ENCODE measurements at places on chromosomes 5 and 9.
A peak's percentile ranks its signal among the peaks of the same experiment; 100 is the strongest.

DNA sequence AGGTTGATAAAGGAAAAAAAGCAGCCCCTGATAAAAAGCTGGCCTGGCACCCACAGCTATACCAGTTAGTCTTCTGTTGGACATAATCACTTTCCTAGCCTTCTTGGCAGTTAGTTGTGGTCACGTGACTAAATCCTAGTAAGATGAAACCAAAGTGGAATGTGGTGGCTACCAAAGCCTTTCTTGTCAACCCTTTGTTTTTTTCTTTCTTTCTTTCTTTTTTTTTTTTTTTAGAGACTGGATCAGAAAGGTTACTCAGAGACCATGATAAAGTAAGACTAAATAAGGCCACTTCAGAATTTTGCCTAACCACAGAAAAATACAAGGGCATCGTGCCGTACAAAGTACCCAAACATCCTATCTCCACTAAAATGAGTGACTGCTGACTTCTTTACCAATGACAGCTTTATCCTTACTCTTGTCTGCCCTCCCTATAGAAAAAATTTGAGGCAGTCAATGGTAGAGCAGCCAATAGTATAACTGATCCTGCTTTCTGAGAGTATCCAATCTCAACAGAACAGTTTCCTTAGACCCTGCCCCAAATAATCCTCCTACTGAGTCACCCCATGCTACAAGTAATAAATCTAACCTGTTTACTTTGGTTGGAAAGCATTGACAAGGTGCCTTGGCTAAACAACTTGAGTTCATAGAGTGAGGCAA lies 14.2 kb upstream of the KIF27 start:
- no peak for DNase-seq
- no peaks in the 10 kb centered on the region for H3K27me3 ChIP-seq
- H3K36me3 ChIP-seq, result peaks cover 20% of the 10 kb centered on the region
- H3K4me1 ChIP-seq, result peaks cover 24% of the 10 kb centered on the region
- H3K27ac ChIP-seq, result no peak overlapping the region

DNA sequence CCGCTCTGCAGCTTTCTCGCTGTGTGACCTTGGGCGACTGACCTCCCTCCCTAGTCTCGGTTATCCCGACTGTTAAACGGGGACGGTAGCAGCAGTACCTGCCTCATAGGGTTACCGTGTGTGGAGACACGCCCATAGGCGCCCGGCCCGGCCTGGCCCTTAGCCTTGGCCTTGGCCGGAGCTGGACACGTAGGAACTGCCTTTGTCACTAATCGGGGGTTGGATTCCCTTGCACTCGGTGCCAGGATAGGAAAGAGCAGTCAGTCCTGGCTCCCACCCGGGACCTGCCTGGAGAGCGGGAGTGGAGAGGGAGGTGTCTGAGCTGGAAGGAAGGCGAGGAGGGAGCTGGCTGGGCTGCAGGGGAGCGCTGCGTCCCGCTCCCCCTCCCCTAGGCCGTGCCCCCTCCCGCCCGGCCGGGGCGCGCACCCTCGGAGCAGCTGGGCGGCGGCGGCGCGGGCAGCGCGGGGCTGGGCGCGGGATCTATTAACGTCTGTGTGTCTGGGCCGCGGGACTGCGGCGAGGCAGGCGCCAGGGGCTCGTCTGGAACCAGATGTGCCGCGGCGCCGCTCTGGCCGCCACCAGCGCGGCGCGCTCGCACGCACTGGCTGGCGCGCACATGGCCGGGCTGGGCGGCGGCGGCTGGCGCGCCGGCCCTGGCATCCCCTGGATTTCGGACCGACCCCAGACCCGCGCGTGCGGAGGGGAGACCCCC lies 31.7 kb downstream of the PRRX2 start:
- H3K27ac ChIP-seq, result peak overlapping the region; percentile 85
- H3K27me3 ChIP-seq, result peaks cover 21% of the 10 kb centered on the region
- peaks cover 3% of the 10 kb centered on the region for H3K4me1 ChIP-seq
- peak overlapping the region; percentile 78 for H3K4me3 ChIP-seq

GRCh38 chr5:177557041-177557647 lies 2.8 kb upstream of the FAM193B start:
- H3K4me3 ChIP-seq, result no peak overlapping the region
- DNase-seq, result peak; percentile 46
- H3K27me3 ChIP-seq, result no peaks in the 10 kb centered on the region
- H3K4me1 ChIP-seq, result peaks cover 29% of the 10 kb centered on the region
- no peak overlapping the region for H3K27ac ChIP-seq

DNA sequence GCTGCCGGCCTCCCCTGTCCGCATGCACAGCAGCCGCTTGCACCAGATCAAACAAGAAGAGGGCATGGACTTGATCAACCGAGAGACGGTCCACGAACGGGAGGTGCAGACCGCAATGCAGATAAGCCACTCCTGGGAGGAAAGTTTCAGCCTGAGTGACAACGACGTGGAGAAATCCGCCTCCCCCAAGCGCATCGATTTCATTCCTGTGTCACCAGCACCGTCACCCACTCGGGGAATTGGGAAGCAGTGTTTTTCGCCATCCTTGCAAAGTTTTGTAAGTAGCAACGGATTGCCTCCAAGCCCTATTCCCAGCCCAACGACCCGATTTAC lies 75.3 kb downstream of the PIP5K1B start:
- H3K27me3 ChIP-seq, result no peaks in the 10 kb centered on the region
- H3K27ac ChIP-seq, result no peak overlapping the region
- peaks cover 14% of the 10 kb centered on the region for H3K4me1 ChIP-seq
- no peak overlapping the region for H3K4me3 ChIP-seq
- no peak for DNase-seq
- peaks cover 8% of the 10 kb centered on the region for H3K36me3 ChIP-seq

DNA sequence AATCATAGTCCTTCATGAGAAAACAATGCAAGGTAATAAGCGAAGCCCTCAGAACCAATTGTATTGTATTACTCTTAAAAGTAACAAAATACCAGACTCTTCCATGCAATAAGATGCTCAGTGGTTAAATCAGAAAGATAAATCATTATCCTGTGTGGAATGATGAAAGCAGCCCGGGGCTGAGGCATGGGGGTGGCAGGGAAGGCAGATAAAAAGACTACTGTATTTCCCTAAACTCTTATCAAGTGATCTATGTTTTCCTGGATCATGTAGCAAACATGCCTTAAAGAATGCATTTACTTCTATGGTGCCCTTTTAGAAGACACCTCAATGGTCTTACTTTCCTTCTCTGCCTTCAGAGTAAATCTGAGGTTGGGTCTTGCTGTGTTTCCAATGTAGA lies 105.6 kb upstream of the DAPK1 start:
- H3K36me3 ChIP-seq, result no peaks in the 10 kb centered on the region
- no peak overlapping the region for H3K27ac ChIP-seq
- H3K4me3 ChIP-seq, result no peak overlapping the region
- no peak for DNase-seq

DNA sequence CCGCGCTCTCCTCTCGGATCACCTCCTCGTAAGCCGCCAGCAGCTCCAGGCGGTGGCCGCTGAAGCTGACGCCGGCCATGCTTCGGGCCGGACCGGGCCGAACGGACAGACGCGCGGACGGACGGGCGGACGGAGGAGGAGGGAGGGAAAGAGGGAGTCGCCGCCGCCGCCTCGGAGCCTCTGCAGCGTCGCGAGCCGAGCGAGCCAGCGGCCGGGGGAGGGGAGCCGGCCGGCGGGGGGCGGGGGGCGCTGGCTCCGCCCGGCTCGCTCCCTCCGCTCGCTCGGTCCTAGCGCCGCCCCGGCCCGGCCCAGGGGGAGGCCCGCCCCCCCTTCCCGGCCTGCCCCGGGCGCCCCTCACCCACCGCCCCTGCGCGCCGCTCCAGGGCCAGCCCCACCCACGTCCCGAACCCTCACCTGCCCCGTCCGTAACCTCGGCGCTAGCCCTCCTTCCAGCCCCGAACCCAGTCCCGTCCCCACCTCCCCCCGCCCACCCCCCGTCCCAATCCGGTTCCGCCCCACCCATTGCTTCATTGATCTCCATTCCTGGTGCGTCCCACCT lies at the start of gene DBN1:
Gene DBN1, minus strand, starts transcription at position 192 of the 559 bp plus-strand sequence. Its CDS starts 113 bp downstream, at position 79.
- H3K4me1 ChIP-seq, result peaks cover 26% of the 10 kb centered on the region
- H3K4me3 ChIP-seq, result peak within 1 kb of the TSS; percentile 86
- H3K27me3 ChIP-seq, result peaks cover 7% of the 10 kb centered on the region
- no peak for DNase-seq
- peak within 1 kb of the TSS; percentile 36 for H3K27ac ChIP-seq
- H3K36me3 ChIP-seq, result no peaks in the 10 kb centered on the region
